ENCODE measurements at places on chromosomes 3 and 15.

- DNase-seq = no peak
Observed at GRCh38 chr3:77605865-77606264, 566.0 kb downstream of the ROBO2 start.

DNA sequence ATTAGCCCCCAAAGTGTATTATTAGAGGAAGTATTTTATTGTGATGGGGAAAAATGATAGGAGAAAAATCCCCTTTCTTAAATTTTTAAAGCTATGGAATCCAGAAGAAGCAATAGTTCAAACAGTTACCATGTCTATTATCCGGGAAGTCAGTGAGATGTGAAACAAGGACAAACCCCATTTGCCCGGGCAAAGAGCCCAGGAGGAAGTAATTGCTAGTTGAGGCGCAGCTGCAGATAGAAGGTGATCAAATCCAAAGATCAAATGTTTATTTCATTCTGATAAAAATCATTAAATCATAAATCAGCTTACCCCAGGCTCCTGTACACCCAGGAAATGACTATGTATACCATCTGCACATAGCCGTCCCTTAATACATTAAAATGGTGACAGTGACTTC is 204.0 kb upstream of the CRBN start:
- DNase-seq = no peak

GRCh38 chr15:66188464-66188863 is 65.1 kb downstream of the MEGF11 start:
- DNase-seq = no peak

- DNase-seq = no peak
Observed at GRCh38 chr3:62319570-62320243, 53.6 kb downstream of the FEZF2 start.

- no peak for DNase-seq
Observed at GRCh38 chr15:48642795-48643194, 2.7 kb downstream of the FBN1 start.

- no peak for DNase-seq
Observed at GRCh38 chr3:30286007-30286669, 320.3 kb upstream of the TGFBR2 start.

DNA sequence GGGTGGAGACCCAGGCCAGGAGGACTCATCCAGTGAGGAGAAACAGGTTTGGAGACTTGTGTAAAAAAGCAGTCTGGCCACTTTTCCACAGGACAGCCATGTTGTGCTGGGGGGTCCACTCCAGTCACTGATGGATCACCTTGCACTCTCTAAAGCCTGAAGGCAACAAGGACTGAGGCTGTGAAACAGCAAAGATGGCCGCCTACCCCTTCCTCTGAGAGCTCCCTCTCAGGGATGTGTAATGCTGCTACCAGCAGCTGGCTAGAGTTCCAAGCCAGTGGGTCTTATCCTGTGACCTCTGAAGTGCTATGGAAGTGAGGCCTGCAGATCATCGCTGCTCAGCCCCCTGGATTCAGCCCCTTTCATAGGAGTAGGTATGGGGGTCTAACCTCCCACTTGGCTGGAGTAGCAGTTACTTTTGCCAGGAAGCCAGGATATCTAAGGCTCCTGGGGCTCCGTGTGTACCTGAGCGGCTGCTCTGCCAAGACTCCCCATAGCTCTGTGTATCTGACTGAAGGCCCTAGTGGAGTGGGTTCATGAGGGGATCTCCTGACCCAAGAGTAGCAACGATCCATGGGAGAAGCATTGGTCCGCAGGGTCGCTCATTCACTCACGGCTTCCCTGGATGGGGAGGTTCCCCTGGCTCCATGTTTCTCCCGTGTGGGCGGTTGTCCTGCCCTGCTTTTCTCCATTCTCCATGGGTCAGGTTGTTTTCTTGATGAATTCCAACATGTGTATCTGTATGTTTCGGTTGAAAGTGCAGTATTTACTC is 69.9 kb upstream of the TNFSF10 start:
- DNase-seq = no peak

DNA sequence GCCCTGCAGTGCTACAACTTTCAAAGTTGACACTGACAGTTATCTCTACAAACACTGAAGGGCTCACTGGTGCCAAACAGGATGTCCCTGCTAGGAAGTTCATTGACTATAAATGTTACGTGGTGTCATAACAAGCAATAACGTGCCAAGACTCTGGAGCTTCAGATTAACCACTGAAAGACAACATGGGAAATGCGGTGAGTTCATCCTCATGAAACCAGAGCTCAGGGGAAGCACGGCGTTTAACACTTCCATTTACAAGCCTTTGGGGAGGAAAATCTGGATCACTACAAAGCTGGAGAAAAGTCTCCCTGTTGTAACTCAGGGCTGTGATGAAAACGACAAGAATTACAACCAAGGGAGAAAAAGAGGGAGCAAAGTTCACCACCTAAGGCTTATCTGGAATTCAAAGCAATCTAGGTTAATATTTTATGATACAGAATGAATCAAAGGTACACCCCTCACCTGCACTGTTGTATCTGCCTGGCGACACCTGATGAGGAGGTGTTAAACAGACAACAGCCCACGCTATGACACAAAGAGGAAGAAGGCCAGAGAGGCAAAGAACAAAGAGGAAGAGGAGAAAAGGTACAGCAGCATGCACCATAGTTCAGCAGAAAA is 27.0 kb downstream of the SHQ1 start:
- DNase-seq = peak; percentile 33

- DNase-seq = no peak
Observed at GRCh38 chr3:49661281-49661680, 12.9 kb upstream of the APEH start.

DNA sequence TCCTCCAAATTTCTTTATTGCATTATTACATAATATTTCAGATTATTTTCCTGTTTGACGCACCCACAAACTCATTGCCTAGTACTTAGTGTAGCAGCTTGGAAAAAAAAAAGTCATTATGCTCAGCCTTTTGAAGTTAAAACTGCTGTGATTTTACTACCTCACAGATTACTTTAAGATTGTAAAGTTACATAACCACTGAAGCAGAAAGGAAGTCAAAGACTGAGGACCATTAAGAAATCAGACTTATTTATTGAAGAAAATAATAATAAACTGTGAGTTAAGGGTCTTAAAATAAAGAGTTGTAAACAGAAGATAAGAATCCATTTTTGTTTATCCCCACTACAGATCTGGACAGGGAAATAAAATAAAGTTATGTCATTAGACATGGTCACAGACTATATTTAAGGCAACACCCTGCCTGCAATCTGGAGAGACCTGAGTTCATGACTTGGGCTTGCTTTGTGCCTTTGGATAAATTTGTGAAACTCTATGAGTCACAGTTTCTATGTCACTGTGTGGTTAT is 212.1 kb upstream of the ROBO2 start:
- no peak for DNase-seq

- DNase-seq = no peak
Observed at GRCh38 chr3:114405202-114405990, 111.6 kb downstream of the TIGIT start.

GRCh38 chr3:9399746-9400145 is 2.3 kb downstream of the SETD5 start:
- DNase-seq = no peak

DNA sequence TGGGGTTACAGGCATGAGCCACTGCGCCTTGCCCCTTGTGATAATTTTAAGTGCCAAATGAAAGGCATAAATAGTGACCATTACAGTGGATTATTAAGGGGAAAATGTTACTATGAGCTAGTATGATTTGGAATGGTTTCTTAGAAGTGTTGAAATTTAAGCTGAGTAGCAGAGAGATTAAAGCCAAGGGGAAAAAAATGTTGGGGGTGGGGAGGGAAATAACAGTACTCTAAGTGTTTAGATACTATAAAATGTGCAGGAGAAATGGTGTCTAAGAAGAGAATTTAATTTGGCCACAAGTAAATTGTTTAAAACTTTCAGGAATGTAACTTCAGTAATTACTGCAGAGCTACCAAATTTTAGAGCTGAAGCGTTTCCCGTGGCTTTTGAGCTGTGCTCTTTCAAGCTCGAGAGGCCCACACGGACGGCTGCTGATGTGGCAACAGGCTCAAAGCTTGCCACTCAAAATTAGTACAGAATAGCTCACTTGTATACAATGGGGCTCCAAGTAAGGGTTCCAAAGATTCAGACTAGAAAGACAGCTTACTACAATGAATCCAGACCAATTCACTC is 23.9 kb upstream of the SLC12A8 start:
- DNase-seq = no peak

GRCh38 chr3:152083135-152083534 is 185.6 kb upstream of the MBNL1 start:
- no peak for DNase-seq

DNA sequence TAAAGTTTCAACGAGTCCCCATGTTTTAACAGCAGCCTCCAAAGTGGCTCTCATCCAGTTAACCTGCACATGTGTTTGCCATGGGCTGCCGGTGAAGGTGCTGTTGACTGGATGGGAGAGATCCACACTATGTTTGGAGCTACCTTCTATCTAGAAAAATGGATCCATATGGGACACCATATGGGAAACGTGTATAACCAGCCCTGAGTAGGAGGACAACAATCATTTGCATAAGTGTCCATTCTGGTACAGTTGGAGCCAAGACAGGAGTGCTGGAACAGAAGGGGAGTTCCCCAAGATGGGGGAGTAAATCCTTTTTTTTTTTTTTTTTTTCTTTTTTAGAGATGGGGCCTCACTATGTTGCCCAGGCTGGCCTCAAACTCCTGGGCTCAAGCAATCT is 36.6 kb downstream of the MKRN2 start:
- no peak for DNase-seq

- DNase-seq = no peak
Observed at GRCh38 chr3:114439284-114439683, 145.5 kb downstream of the TIGIT start.

DNA sequence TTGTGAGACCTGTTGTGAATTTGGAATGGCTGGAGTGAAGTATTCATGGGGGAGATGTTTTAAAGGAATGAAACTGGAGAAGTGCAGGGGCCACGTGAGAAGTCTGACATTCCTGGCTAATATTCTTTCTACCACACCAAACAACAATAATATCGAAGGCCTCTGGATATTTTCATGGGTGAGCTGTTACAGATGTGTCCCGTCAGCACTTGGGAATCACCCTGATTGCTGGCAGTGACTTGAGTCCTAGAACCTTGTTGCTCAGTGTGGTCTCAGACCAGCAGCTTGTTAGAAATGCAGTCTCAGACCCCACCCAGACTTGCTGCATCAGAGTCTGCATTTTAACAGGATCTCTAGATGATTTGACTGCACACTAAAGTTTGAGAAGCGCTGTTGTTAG is 113.8 kb downstream of the ITPR1 start:
- DNase-seq = no peak

DNA sequence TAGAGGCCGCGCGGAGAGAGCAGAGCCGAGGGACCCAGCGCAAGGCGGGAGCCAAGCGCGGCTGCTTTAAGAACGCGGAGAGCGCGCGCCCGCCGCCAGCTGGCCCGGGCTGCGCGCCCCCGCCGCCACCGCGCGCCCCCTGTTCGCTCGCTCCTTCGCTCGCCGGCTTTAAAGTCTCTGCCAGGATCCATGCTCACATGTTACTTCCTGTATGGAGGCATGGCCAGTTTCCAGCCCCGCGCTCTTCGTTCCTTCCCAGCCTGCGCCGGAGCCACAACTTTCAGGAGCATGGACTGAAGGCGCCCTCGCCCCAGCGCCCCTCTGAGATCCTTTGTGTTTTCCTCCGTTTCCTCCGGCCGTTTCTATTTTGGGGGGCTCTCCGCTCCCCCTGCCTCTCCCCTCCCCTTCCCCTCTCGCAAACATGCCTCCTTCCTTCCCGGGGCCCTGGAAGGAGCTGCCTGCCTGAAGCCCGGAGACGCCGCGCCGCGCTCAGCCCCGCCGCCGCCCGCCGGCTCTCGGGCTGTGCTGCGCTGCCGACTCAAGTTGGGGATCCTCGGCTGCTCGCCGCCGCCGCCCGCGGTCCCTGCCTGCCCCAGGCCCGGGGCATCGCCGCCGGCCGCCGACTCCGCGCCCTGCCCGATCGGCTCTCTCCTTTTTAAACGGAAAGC is at the start of gene PTPRG:
TSS of gene PTPRG (plus strand) at position 198 of the 668 bp plus-strand sequence. CDS start 717 bp downstream, outside the sequence.
- no peak for DNase-seq

- no peak for DNase-seq
Observed at GRCh38 chr3:51722362-51722761, 15.5 kb downstream of the GRM2 start.

DNA sequence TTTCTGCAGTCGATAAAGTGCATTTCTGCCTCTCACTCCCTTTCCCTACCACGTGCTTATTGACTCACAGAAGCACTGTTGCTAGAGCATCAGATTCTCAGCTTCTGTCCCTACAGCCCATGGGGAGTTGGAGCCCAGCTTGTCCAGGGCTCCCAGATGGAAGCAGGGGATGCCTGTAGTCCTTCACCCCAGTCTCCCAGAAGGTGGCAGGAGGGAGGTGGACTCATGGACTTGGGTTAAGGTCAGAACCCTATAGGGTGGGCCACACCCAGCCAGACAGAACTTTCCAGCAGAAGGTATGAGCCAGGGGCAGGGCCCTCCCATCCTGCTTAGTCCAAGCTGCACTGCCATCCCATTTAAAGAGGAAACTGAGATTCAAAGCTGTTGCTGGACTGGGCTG is 33.1 kb upstream of the SEMA3F start:
- DNase-seq = no peak

- DNase-seq = no peak
Observed at GRCh38 chr15:78727561-78727960, 83.7 kb downstream of the ADAMTS7 start.

DNA sequence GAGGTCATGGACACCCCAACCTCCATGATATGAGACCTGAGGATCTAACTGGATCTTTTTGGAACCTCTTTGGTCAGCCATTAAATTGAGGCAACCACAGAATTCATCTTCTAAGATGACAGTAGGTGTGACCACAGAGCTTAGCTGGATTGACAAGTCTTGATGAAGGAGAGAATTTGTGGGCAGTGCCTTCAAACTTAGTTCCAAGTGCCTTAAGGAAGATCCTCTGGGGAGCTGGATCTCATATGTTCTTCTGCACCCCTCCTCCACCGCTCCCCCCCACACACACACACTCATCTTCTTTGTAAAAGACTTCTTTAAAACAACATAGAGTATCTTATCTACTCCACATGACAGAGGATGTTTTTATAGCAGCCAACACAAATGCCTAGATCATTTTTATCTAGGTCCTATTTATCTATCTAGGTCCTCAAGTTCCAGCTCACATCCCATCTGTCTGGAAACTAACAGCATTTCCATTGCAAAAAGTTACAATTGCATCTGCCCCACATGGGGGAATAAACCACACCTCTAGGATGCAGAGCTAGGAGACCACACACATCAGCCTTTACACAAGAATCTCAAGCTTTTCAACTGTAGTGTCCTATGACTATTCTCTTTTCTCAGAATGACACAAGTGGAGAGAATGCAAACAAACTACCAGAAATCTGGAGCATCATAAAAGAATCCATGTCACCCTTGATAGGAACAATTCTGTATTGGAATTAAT is 37.4 kb downstream of the WWTR1 start:
- no peak for DNase-seq

- no peak for DNase-seq
Observed at GRCh38 chr3:100865442-100865841, 127.8 kb downstream of the ABI3BP start.

DNA sequence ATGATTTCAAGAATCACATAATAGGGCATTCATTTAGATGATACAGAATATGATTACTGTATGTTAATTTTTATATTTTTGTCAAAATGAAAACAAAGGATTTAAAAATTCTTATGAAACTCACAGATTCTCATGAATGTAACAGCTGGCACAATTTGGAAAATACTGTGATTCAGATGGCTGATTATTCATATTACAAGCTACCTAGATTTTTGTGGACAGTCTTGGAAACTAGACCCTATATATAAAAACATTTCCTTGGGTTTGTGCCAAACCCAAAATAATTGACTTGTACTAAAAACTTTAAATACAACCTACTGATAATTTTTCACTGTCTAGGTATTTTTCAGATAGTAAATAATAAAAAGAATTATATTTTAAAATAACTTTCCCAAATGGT is 26.2 kb downstream of the ZBED2 start:
- DNase-seq = no peak

- no peak for DNase-seq
Observed at GRCh38 chr3:111335512-111336303, 206.3 kb upstream of the CD96 start.

Data from T-cell (primary cell).